ENCODE measurements at places on chromosomes 2 and 18.

GRCh38 chr18:60962625-60963024 lies 370.6 kb upstream of the CDH20 start:
- DNase-seq, result no peak

- DNase-seq, result no peak
Measured at GRCh38 chr18:62788111-62788510, 72.8 kb downstream of the PHLPP1 start.

- DNase-seq, result no peak
Measured at GRCh38 chr2:37068686-37069085, 15.5 kb downstream of the HEATR5B start.

DNA sequence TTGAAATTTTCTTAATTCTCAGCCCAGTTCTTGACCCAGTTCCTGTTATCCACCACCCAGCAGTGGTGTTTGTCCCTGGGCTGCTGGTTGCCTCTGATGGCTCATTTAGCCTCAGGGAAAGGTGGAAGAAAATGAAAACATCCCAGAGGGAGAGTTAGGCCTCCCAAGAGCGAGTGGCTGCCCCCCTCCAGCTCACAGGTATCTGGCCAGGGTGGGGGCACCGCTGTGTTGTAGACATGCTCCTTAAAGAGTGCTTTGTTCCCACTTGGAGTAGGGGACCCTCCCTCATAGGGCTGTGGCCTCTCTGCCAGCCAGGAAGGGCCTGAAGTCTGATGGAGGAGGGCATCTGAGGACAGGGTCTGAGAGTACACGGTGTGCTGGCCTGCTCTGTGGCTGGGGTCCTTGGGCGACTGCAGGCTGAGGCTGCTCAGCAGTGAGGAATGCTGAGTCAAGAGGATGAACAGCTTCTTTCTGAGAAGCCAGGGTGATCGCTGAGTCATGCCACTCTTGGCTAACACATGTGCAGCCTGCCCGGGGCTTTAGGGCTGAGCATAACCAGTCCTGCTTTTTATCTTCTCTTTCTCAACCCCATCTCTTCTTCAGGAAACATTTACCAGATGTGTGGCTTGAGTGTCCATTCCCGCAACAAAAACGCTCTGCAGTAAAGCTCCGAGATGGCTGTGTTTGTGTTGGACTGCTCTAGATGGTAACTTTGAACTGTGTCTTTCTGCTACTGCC lies 72.3 kb downstream of the IL1R2 start:
- DNase-seq, result peak; percentile 74

DNA sequence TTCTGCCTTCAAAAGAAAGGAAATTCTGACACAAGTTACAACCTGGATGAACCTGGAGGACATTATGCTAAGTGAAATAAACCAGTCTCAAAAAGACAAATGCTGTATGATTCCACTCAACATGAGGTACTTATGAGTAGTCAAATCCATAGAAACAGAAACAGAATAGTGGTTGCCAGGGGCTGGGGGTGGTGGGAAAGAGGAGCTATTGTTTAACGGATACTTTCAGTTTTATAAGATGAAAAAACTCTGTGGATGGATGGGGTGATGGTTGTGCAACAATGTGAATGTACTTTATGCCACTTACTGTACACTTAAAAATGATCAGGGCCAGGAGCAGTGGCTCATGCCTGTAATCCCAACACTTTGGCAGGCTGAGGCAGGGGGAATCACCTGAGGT lies 15.4 kb downstream of the SLC35F5 start:
- no peak for DNase-seq

DNA sequence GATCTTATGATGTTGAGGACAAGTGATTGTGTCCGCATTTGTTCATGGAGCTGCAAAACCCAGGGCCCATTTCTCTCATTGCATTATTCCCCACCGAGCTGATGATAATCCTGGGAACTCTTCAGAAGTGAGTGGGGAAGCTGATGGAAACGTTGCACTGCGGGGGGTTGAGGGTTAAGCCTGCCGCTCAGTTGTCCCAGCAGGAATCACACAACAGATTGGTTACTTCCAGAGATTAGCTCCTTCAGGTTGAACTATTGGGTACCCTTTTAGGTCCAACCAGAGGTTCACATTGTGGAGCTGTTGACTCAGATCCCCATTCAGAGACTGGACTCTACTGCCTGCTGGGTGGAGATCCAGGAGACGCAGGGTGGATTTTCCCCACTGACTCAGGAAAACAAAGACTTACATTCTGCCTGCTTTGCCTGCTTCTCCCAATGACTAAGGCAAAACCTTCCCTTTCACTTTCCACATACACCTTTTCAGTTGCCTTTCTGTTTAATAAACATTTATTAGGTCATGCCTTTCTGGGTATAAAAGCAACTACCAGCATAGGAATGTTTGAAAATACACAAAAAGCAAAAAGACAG lies 286.4 kb downstream of the TXNL1 start:
- no peak for DNase-seq

- DNase-seq, result no peak
Measured at GRCh38 chr2:85541753-85542457, 2.9 kb downstream of the MAT2A start.

- DNase-seq, result no peak
Measured at GRCh38 chr2:56127463-56128152, 56.2 kb upstream of the CCDC85A start.

DNA sequence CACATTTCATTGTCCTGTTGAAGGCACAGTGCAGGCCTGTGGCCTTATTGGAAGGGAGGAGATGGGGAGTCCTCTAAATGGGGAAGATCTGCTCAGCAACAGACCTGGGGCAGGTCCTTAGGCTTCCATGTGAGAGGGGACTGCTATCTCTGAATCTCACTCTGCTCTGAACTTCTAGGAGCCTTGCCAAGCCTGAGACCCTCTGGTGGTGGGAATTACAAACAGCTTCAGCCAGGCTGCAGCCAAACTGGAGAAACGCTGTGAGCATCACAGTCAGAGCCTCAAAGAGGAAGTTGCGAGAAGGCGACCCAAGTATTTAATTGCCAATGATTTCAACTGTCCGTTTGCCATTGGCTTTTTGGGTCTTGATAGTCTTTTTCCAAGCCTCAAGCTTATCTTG lies 66.8 kb upstream of the MC2R start:
- no peak for DNase-seq

- no peak for DNase-seq
Measured at GRCh38 chr18:5196253-5197031, 615 bp downstream of the AKAIN1 start.

- no peak for DNase-seq
Measured at GRCh38 chr2:122055521-122055931, 300.1 kb downstream of the TSN start.

DNA sequence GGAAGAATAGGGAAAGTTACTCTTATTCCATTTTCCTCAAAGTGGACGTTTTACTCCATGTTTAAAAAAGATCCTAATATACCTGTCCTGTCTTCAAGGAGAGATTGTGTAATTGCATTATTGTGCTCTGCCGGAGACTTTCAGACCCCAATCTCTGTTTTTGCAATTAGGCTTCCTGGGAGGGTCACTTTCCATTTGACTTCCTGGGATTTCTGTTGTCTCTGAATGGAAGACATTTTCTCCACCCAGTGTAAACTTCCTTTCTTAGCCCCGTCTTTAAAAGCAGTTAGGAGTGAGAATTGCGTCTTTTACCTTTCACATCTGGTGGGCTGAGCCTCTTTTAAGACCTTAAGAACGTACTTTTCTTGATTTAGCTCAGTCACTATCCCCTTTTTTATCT lies 63.0 kb downstream of the ZNF532 start:
- no peak for DNase-seq

GRCh38 chr2:9333591-9334171 lies 89.6 kb downstream of the ITGB1BP1 start:
- DNase-seq, result peak; percentile 70

DNA sequence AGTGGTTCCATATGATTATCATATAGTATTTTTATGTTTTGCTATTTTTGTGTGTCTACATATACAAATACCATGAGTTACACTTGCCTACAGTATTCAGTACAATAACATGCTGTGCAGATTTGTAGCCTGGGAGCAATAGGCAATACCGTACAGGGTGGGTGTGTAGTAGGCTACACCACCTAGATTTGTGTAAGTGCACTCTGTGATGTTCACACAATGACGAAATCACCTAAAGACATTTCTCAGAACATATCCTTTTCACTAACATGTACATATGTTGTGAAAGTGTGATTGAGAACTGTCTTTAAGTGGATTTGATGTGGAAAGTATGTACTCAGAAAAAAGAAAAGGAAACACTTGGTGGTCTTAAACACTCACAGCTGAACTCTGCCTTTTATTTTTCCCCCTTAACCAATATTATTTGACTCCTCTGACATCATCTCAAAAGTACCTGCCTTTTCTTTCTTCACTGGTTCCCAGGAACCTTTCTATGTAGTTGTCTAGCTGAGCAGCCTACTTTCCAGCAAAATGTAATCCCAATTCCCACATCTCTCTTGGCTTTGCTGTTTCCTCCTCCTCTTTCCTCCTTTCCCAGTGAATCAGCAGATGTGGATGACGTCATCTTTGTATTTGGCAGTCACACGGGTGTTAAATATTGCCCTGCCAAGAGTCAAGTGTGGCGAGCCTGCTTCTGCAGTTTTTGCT lies 47.7 kb downstream of the OSBPL6 start:
- peak; percentile 21 for DNase-seq

DNA sequence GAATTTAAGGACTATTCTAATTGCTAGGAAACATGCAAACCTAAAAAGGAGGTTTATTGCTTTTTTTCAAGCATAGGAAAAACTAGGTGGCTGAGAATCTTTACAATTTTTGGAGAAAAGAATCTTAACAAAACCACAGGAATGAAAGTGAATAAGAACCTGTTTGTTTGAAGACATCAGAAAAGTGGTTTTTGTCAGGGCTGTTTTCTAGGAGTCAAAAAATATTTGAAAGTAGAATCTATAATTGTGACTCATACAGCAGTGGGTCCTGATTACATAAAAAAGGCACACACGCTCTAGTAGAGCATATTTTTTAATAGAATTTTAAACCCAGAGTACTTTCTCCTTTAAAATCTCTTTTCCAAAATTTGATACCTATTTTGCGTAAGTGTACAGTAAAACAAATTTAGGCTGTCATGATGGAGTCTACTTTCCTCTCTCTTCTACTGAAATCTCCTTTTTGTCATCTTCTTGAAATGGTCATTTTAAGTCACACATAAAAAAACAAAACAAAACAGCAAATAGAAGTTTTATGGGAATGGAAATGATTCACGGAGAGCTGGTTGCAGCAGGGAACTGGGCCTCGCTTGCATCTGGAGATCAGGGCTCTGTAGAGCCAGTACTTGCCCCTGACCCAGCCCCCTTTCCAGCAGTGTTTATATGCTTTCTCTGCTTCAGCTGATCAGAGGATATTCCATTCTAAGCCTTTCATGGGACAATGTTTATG lies 59.1 kb upstream of the PELI1 start:
- no peak for DNase-seq

DNA sequence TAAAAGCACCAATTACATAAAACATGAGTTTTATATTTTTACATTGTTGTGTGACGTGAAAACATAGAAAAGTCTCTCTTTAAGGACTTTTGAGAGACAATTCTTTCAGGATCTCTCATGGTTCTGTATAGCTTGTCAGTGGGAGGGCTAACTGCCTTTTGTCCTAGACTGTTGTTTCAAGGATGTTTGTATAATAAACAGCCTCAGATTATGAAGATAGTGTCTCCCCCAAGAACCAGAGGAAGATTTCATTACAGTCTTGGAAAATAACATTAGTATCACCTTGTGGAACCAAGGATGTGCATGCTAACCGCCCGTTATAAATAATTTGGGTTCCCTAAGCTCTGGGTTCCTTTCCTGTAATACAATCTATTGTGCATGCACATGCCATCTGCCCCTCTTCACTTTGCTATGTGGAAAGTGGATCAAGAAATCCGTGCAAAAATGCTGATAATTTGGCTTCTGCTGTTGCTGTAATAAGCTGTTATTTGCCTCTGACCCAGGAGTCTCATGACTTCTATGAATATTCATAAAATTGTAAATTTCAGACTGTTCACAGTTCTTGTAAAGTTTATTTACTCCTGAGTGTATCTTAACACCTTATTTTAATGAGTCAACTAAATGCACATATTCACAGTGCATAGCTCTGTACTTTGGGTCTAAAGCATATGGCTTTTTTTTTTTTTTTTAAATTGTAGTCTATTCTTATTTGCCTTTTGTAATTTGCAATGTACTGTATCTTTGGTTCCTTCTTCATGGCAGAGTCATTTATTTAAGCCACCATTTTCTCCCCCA lies 265.5 kb downstream of the PTH2R start:
- no peak for DNase-seq

DNA sequence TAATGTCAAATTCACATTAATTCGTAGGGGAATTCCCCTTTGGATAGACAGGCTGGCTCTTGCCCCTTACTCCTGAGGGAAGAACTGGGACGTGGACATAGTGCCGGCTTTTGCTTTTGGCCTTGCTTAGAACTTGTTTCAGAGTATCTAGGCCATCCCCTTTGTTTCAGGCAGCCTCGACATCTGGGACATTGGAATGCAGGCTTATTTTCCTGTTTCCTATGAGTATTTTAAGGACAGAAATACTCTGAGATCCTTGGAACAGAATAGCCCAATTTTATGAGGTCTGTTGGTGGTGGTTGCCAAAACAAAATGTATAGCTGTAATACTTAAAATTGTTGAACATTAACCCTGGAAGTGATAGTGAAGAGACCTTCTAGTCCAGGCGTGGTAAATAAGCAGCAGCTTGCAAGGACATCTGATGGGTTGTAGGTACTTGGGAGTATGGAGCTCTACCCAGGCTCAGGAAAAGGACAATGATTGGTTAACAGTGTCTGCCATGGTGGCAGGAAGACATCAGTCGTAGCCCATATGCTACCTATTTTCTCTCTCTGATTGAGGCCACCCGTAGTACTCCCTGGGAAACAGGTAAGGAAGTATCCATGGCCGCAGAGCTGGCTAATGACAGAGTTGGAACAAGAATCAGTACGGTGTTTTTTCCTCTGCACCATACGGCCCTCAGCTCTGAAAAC lies 112.4 kb downstream of the CDK15 start:
- no peak for DNase-seq

- no peak for DNase-seq
Measured at GRCh38 chr2:41061356-41061755, 609.5 kb upstream of the SLC8A1 start.

GRCh38 chr2:13193075-13193474 lies 476.3 kb downstream of the TRIB2 start:
- DNase-seq, result no peak

GRCh38 chr2:69087211-69087911 lies 74.4 kb downstream of the ANTXR1 start:
- no peak for DNase-seq

- DNase-seq, result no peak
Measured at GRCh38 chr2:44430342-44430741, 68.6 kb downstream of the CAMKMT start.

DNA sequence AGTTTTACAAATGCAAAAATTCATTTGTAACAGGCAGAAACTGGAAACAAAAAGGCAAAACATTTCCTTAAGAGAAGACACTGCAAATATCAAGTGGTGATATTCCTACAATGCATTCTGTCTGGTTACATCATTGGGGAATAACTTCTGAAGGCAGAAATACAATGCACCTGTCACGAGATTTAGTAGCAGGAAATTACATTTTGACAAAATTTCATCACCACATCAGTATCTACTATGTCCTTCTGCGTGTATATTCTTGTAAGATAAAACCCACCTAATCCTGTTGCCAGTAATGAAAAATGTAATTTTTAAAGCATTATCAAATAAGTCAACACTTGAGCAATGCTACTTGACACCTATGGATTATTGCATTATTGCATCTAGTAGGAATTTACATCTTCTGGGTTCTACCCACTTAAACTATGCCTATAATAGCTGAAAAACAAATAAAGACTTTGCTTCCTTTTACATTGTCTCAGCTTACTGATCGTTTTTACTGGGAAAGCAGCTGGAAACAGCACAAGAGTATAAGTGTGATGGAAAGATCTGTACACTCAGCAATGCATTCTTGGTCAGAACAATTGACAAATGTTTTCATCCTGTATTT lies 59.5 kb downstream of the IRS1 start:
- DNase-seq, result no peak
